Stimulated activated CD8-positive, alpha-beta memory T cell treated with anti-CD3 and anti-CD28 coated beads, Interleukin-4, amount 100 ng/mL, for 4 hours (primary cell): ENCODE measurements at places on chromosomes 7 and 10.

GRCh38 chr7:45390731-45391130, 183.4 kb upstream of the ADCY1 start:
- DNase-seq, result no peak

DNA sequence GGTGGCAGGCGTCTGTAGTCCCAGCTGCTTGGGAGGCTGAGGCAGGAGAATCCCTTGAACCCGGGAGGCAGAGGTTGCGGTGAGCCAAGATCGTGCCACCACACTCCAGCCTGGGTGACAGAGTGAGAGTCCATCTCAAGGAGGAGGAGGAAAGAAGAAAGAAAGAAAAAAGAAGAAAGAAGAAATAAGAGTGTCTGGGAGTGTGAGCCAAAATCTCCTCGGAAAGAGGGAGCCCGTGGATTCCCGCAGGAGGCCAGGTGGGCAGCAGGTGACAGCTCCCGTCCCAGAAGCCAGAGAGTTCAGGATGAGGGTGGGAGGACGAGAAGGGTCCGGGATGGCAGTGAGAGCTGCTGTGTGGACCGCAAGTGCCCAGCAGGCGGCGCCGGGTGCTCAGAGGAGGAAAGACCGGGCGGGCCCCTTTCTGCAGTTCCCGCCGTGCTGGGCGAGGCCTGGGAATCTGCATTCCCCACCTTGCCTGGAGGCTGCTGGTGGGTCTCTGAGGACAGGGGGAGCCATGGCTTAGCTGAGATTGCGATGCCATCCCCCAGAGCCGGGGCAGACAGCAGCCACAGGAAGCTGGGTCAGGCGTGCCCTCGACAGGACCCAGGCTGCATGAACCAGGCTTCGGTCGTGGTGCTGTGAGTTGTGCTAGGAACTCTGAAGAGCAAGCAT, 17.1 kb upstream of the AMZ1 start:
- DNase-seq, result peak; percentile 43

DNA sequence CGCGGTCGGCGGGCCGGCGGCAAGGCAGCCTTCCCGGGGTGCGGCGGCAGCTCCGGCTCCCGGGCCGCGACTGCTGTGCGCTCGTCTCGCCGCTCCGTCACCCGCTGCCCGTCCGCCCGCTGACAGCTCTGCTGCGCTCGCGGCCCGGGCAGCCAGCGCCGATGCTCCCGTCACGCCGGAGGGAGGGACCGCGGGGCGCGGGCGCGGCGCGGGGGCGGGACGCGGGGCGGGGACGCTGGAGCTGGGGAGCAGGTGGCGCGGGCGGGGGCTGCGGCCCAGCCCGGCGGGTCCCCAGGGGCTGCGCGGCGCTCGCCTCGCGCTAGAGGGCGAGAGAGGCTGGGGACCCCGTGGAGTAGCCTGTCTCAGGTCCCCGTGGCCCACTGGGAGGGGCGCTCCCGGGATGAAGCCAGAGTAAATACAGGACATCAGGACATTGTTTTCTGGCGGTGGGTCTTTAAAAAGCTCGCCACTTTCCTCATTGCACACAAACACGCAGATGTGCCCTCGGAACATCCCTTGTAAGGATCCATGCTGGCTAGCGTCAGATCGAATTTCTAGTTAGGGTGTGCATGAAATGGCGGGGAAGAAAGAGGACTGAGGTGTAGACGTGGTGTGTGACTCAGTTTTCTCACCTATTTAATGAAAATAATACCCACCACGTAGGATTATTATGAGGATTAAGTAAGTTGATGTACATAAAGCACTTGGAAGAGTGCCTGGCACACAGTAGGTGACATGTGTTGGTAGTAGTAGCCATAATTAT, at the start of gene ELAPOR2:
Gene ELAPOR2 (minus strand): TSS at position 130 of the 763 bp plus-strand sequence. CDS start 141 bp downstream, outside the sequence.
- DNase-seq, result peak; percentile 58

- no peak for DNase-seq
Observed at GRCh38 chr10:33215154-33215553, 119.3 kb downstream of the NRP1 start.

- no peak for DNase-seq
Observed at GRCh38 chr7:110774071-110774470, 316.9 kb upstream of the LRRN3 start.

GRCh38 chr10:17445400-17445998, 8.9 kb downstream of the ST8SIA6 start:
- no peak for DNase-seq

DNA sequence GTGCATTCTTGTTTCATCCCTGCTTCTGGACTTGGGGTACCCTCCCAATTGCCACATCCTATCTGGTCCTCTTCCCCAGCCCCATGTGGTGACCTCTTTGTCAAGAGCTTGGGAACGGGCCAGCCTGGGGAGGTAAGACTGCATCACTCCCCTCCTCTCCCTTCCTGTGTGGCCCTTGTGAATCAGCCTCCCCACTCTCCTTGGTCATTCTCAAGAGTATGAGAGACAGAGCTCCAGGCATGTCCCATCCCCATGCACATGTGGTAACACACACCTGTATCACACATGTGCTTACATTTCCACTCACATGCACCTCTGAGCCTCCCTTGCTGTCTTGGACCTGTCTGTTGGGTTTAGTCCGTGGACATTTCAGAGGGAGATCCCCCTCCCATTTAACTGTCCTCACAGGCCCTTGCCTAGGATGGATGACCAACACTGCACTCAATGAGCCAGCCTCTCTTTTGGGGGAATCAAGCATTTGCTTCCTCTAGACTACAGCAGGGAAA, 2.6 kb downstream of the MRPL43 start:
- no peak for DNase-seq

- no peak for DNase-seq
Observed at GRCh38 chr7:52017802-52018679, 701.4 kb upstream of the COBL start.

DNA sequence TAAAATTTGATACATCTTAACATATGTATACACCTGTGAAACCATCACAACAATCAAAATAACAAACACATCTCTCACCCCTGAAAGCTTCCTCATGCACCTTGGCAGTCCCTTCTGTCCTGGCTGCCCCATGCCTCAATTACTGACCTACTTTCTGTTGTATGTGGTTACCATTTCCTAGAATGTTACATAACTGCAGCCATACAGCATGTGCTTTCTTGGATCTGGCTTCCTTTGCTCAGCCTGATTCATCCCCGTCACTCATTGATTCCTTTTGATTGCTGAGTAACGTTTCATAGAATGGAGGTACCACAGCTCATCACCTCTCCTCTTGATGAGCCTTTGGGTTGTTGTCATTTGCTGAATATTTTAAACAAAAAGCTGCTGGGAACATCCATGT, 165.3 kb downstream of the CELF2 start:
- no peak for DNase-seq

DNA sequence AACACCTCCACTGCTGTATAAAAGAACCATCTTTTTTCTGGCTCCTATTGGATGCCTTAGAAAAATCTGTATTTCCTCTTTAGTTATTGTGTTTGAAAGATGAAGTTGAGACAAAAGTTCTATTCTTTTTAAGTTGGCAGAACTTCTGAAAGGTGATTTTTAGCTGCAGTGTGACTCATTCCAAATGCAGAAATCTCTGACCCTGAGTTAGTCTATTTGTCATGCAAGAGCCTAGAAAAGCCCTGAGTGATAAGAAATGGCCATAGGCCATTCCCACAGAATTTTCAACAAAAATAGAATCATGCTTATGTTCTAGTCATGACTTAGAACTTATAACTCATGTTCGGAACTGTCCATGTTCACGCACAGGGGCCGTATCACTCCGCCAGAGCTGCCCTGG, 89.1 kb downstream of the EGFR start:
- no peak for DNase-seq

GRCh38 chr7:111834367-111834766, 272.1 kb upstream of the IMMP2L start:
- DNase-seq, result no peak

- DNase-seq, result no peak
Observed at GRCh38 chr10:113239566-113240350, 289.7 kb downstream of the TCF7L2 start.

- no peak for DNase-seq
Observed at GRCh38 chr7:151387161-151388006, 22.5 kb downstream of the WDR86 start.

DNA sequence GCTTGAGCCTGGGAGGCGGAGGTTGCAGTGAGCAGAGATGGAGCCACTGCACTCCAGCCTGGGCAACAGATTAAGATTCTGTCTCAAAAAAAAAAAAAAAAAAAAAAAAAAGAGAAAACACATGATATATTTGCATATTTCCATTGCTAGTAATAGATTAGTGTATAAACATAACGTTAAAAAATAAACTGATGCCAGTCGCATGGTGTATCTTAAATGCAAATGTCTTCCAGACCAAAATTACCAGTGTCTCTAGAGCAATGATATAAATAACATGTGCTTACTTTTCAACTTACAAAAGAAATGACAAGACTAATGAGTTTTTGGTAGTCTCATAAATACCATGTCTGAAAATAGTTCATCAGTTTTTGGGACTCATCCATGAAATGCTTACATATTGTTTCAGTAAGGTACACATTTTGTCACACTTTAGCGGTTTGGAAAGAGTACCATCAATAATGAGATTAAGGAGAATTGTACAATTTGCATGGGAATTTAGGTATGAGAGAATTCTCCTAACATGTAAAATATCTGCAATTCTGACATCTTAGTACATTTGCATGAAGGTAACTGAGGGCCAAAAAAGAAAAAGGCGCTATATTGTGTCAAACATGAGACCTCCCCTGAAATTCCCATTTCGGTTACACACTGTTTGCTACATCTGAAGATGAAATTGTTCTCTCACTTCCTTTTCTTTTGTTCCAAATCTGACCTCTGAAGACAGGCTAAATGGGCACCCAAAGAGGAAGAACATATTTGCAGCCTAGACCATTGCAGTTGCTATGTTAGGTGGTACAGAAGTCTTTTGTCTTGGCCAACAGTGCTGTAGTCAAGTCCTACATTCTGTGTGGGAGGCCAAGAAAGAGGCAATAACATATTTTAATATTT, 51.5 kb upstream of the PIP4K2A start:
- no peak for DNase-seq

GRCh38 chr10:32031424-32031823, 24.8 kb downstream of the KIF5B start:
- DNase-seq, result no peak

GRCh38 chr7:30184791-30185487, 50.2 kb downstream of the MTURN start:
- no peak for DNase-seq

DNA sequence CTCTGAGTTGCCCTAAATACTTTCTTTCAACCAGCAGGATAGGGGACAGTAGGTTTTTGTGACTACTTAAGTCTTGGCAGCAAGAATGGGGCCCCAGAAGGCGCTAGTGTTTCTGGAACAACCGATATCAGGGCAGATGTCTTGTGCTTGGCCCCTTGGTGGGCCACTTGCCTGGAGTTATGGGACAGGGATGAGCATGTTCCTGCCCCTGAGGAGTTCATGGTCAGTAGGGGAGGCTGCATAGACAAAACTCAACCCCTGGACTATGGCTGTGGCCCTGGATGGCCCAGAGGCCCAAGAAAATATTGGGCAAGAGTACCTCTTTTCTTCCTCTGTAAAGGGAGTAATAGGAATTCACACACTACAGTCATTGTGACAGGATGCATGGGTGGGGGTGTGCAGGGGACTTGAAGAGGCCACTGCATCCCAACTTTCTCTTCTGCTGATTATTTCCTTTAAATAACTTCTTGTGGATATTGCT, 57.7 kb upstream of the IGFBP3 start:
- DNase-seq, result no peak

- DNase-seq, result no peak
Observed at GRCh38 chr10:79360499-79361342, 13.5 kb downstream of the PPIF start.

DNA sequence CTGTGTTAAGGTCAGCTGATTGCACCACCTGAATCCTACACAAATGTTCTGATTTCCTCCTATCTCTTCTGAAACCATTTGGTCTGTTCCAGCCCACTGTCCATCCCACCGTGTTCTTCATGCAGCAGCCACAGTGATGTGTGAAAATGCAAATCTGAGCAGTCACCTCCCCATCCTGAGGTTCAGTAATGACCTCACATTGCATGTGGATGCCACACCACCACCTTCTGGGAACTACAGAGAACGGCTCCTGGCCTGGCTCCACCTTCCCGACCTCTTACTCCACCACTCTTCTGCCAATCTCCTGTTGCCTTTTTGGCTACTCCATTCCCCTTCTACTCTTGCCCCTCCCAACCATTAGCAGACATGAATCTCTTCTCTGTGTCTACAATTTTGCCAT, 244.4 kb downstream of the TNS3 start:
- no peak for DNase-seq

DNA sequence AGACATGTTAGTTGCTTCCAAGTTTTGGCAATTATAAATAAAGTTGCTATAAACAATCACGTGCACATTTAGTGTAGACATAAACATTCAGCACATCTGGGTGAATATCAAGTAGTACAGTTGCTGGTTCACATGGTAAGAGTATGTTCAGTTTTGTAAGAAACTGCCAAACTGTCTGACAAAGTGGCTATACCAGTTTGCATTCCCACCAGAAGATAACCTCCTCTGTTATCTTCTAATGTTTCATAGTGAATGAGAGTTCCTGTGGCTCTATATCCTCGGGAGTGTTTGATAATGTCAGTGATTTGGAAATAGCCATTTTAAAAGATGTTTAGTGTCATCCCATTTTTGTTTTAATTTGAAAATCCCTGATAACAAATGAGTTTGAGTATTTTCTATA, 259.6 kb upstream of the PLXDC2 start:
- DNase-seq, result no peak

GRCh38 chr10:89738551-89739209, 37.3 kb downstream of the KIF20B start:
- DNase-seq, result no peak

GRCh38 chr7:37282093-37282444, 166.6 kb downstream of the ELMO1 start:
- no peak for DNase-seq

DNA sequence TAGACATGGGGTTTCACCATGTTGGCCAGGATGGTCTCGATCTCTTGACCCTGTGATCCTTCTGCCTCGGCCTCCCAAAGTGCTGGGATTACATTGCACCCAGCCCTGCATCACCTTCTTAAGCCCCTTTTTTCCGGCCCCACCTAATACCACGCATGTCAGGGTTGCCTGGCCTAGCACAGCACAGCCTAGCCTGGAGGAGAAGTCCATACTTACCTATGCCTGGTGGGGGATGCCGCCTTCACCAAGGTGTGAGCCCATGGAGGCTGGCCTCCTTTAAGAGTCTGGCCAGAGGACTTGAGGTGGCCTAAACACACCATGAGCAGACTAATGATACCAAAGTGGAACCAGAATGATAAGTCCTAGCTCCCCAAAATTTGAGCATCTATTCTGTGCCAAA, 22.0 kb upstream of the CUX1 start:
- no peak for DNase-seq
